Fibroblast of skin of back (primary cell): ENCODE measurements at places on chromosomes 11 and 22.

- no peak for DNase-seq
Measured at GRCh38 chr11:74725701-74726100, 5.5 kb downstream of the CHRDL2 start.

GRCh38 chr11:70567680-70568034 is 169.3 kb downstream of the CTTN start:
- DNase-seq = no peak

DNA sequence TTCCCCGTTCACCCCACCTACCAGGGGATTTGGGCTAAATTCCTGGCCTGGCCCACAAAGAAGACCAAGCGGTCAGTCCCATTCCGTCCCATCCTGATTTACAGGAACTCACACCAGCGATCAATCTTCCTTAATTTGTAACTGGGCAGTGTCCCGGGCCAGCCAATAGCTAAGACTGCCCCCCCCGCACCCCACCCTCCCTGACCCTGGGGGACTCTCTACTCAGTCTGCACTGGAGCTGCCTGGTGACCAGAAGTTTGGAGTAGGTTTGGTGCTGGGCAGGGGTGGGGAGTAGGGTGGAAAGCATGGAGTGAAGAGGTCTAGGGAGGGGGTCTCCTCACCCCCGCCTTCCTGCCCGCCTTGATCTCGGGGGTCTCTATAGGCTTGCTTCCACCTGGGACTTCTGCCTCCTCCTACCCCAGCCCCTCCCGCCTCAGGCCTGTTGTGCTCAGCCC is at the start of gene SERPING1:
Gene SERPING1, plus strand, starts transcription at position 225 of the 455 bp plus-strand sequence. CDS start 586 bp downstream, outside the sequence.
- no peak for DNase-seq

DNA sequence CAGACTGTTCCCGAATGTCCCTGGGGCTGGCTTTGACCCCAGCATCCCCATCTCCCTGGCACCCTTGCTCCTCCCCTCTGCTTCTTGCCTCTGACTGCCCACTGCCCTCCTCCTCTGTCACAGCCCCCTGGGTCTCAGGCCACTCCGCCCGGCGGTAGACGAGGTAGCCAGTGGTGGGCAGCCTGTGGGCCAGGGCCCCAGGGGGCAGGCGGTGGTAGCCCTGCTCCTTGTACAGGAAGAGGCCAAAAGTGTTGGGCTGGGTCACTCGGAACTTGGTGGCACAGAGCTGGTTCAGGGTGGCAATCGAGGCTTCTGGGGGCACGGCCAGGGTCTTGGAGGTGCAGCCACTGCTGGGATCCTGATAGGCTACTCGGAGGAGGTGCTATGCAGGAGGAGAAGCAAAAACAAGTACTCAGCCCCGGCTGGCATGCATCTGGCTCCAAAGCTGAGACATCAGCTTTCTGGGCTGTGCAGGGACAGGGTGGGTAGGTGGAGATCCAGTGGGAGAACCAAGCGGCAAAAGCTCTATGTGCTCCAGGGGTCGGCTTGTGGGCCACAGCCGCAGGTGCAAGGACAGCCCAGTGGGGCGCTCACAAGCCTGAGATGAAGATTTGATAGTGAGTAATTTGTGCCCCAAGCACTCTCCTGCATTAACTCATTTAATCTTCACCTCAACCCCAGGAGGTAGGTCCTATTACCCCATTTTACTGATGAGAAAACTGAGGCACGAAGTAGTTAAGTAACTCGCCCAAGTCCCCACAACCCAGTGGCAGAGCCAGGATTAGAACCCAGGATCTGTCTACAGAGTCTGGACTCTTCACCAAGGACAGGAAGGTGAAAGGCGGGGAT is 3.6 kb downstream of the RIN1 start:
- DNase-seq = no peak

GRCh38 chr11:832529-833113 is at the start of gene CD151:
TSS of gene CD151 (plus strand) at chr11:832952. CDS start at chr11:836070, 3,118 bp downstream.
- DNase-seq = peak; percentile 62

- DNase-seq = no peak
Measured at GRCh38 chr22:46089426-46090035, 60.8 kb upstream of the PPARA start.

- no peak for DNase-seq
Measured at GRCh38 chr11:64401775-64402174, 42.8 kb downstream of the RPS6KA4 start.

- no peak for DNase-seq
Measured at GRCh38 chr22:40637183-40638150, 948 bp upstream of the MRTFA start.

GRCh38 chr11:13972043-13972910 is 9.8 kb downstream of the SPON1 start:
- DNase-seq = no peak

- DNase-seq = peak; percentile 85
Measured at GRCh38 chr11:104668797-104669463, 229.3 kb downstream of the CASP12 start.

DNA sequence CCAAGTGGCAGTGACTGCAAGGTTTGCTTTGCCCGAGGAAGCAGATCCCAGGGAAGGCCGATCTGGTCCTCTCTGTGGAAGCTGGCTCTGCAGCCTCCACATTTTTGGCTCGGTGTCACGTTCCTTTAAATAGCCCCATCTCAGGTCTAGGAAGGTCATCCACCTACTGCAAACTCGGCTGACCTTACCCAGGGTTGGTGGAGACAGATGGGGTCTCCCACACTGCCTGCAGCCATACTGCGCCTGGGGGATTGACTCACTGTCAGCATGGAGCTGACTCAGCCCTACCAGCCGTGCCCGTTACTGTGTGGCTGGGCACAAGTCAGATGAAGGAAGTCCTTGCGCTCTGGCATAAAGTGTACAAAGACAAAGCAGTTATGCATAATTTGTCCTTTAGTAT is 16.9 kb downstream of the CDPF1 start:
- DNase-seq = peak; percentile 65
